Fibroblast of lung (primary cell): ENCODE measurements at places on chromosomes 6 and 20. TPM values are rescaled to one million over a fixed set of nuclear protein-coding genes. Genes with fewer than 3 reads are reported as not detected.

SIRPA gene
- 14.1 and 25.1 TPM in 2 replicates for total RNA-seq

NINL gene
- total RNA-seq, result 11.3 and 16.3 TPM in 2 replicates

PAK5 gene
- total RNA-seq, result not detected in 2 replicates

TULP4 gene
- total RNA-seq, result 88.2 and 118 TPM in 2 replicates

ELOVL4 gene
- 4.6 and 6.4 TPM in 2 replicates for total RNA-seq

OR2H2 gene
- not detected in 2 replicates for total RNA-seq

COL10A1 gene
- 1.3 and 40.1 TPM in 2 replicates for total RNA-seq

ULBP2 gene
- total RNA-seq, result 1.0 and 1.8 TPM in 2 replicates
